ENCODE measurements at places on chromosomes 5 and 9.

DNA sequence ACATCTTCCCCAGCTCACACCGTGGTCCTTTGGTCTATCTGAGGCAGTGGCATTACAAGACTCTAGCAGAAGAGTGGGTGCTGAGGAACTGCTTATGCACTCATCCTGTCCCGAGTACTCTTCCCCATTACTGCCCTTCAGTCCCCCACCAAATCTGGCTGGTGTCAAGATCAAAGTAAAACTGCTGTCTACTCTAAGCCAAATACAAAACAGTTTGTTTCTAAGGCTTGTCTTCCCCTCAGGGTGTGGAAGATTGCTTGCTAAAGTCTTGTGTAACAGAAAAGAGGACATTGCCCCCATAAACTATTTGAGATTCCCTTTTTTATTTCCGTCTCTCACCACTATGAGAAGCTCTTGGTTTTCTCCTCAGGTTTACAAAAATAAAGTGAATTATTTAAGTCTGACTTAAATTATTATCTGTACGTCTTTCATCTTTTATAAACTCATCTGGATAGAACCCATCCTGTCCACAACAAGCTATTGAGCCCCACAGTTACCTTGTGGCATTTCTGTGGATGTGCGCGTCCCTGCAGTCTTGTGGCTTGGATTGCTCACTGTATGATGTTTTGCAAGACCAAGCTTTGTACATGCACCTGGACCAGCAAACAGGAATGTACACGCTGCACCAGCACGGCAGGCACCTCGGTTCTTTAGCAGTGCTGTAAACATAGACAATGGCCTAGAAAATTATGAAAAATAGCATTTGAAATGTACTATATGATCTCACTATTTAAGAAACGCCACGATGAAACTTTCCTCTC lies 61.0 kb downstream of the CYSTM1 start:
- no peak for DNase-seq

- no peak for DNase-seq
Observed at GRCh38 chr5:643811-644271, 31.7 kb downstream of the CEP72 start.

- no peak for DNase-seq
Observed at GRCh38 chr5:171315386-171315891, 6.4 kb downstream of the TLX3 start.

GRCh38 chr5:83363111-83363885 lies 108.2 kb upstream of the VCAN start:
- no peak for DNase-seq

DNA sequence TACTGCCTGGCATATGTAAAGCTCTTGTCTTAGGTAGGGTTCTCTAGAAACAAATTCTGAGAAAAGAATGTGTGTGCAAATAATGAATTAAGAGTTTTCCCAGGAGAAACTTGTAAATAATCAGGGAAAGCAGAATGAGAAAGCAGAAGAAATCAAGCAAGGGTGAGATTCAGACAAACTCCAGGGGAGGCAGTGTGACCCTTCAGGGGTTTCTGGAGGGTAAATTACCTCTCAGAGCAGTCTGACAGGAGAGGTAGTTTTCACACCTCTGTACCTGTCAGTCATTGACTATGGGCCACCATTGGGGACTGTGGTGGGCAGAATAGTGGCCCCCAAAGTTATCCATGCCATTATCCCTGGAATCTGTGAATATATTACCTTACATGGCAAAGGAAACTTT lies 124.6 kb downstream of the KCTD16 start:
- no peak for DNase-seq

- no peak for DNase-seq
Observed at GRCh38 chr9:122192914-122193525, 33.3 kb downstream of the MORN5 start.

DNA sequence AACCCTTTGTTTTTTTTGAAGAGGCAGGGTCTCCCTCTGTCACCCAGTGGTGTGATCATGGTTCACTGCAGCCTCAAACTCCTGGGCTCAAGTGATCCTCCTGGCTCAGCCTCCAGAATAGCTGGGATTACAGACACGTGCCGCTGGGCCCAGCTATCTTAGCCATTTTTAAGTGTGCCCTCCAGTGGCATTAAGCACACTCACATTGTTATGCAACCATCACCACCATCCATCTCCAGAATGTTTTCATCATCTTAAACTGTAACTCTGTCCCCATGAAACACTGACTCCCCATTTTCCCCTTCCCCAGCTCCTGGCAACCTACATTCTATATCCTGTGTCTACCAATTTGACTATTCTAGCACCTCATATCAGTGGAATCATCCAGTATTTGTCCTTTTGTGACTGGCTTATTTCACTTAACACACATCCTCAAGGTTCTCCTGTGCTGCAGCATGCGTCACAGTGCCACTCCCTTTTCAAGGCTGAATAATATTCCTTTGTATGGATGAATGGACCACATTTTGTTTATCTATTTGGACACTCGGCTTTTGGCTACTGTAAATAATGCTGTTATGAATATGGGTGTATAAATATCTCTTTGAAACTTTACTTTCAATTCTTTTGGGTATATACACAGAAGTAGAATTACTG lies 12.5 kb upstream of the RAPGEF1 start:
- DNase-seq: no peak

- no peak for DNase-seq
Observed at GRCh38 chr5:98898743-98899142, 30.1 kb downstream of the CHD1 start.

DNA sequence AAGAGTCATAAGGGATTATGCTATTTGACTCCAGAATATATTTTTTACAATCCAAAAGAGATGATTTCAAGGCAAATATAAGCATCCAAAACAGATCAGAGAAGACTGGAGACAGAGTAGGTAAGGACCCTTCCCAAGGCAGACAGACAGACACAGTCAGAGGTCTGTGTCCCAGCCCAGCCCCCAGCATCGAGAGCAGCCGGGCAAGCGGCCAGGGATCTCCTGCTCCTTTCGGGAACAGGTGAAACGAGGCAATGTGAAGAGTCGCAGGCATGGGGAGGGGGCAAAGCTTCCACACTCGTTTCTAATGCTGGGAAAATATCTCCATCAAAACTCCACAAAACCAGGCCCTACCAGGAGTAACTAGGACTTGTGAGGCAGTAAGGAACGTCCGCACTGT lies 5.8 kb downstream of the PAEP start:
- DNase-seq: no peak

GRCh38 chr9:123604861-123605260 lies 248.9 kb downstream of the CRB2 start:
- DNase-seq: no peak

DNA sequence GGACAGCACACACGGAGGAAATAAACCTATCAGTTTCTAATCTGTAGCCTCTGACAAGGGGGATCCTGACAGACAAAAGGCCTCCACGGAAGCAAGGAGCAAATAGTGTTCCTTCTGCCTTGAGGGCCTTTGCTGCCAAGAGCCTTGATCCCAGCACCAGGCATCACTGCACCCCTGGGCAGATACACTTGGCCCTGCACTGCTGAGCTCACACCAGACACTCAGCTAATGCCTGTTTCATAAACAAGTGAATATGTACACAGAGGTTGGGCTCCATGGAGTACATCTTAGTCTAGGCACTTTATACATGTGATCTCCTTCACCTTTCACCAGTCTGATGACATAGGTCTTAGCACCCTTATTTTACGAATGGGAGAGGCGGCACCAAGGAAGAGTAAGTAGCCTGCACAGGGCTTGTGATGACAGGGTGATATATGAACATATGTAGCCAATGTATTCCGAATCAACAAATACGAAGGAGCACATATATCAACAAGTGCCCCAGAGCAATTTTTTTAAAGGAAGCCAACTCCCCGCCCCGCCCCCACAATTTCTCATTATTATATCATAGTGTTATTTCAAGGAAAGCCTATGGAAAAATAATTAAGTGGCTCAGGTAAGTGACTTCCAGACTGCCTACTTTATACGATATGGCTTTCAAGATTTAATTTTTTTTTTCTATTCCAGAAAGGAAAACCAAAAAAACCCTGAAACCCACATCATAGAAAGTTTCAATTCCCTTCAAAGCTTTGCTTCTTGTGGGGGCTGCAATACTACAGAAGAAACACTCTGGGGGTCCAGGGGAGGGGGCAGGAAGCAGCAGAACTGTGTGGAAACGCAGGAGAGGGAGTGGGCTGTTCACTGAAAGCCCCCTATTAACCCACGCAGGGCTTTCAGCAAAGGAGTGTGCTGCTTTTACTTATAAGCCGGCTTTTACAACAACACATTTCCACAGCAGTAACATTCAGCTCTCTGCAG lies 32.0 kb downstream of the CDC14B start:
- no peak for DNase-seq

DNA sequence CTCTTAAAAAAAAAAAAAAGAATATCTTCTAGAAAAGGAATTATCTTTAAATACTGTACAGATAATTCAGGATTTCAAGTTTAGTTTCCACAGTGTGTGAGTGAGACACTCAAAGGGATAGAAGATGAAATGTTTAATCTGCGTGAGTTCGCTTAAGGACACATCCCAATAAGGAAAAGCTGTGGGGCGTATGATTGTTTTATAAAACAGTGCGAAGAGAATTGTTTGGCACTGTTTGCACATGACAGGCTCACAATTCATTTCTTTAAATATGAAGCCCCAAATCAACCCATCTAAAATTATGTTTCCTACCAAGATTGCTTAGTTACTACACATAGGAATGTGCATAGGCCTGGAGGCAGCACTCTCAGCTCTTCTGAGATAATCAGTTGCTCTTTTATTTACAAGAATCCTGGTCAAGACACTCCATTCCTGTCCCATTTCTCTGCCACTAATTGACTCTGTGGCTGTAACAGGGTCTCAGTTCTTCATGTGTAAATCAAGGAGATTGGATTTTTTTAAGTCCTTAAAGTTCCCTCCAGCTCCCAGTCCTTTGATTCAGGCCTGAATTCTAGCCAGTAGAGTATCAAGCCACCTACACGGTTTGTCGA lies 60.1 kb downstream of the BHMT start:
- no peak for DNase-seq

DNA sequence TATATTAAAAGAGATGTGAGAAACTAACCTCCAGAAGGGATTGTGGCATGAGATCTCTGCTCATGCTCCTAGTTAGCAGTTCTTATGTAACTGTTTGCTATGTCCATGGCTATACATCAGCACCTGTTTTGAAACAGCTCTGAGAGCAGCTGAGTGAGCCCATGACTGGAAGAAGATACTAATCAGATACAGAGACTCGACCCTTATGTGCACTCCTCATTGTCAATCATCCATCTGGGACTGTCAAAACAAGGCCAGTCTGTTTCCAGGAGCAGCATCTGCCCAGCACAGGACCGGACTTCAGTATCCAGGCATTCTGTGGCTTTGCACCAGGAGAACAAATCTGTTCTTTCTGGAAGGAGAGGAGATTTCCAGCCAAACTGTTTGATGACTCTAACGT lies 77.7 kb downstream of the EFNA5 start:
- no peak for DNase-seq

DNA sequence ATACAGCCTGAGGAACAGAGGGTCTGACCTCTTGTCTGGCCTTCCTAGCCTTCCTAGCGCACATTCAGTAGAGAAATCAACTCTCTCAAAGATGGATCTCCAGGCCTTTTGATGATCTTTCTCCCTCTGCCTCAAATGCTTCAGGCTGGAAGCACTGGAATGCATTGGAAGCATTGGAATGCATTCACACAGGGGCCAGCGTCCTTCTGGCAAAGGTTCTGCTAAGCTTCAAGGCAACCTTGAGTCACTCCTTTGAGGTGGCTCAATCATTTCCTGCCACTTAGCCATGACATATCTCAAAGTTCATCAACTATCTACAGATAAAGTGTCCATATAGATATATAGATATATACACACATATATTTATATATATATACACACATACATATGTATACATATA lies 42.9 kb downstream of the OR2K2 start:
- no peak for DNase-seq

- DNase-seq: no peak
Observed at GRCh38 chr5:172801179-172801671, 30.2 kb upstream of the DUSP1 start.

DNA sequence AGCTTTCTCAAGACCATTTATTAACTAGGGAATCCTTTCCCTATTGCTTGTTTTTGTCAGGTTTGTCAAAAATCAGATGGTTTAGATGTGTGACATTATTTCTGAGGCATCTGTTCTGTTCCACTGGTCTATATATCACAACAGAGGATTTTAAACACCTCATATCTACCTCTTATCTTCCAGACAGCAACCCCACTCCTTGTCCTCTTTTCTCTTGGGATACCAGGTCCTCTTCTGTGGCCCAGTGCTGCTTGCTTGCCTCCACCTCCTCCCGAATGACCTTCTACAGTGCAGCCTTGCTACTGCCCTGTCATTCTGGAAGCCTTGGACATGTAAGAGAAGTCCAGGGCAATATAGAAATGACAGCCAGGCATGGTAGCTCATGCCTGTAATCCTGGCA lies 30.6 kb upstream of the KLF4 start:
- DNase-seq: no peak

DNA sequence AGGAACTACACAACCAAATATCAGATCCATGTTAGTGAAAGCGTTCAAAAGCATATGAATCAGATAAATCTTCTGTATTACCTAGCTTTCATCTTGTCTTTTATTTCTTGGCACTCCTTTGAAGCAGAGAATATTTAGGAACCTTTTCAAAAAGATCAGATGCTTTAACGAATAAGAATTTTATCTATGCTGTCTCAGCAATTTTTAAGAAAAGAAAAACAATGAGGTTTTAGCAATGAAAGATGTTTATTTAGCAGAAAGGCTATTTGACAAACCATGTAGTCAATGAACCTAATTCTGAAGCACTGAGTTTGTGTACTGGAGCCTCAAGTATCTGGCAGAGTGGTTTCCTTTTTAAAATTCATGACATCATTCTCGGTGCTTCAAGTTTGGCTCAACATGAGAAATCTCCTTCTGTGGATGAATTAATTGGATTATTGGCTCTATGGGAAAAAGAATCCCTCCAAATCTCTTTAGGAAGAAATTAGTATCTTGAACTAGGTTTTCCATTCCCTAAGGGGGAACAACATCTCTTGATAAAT lies 534.7 kb downstream of the CAAP1 start:
- DNase-seq: no peak

DNA sequence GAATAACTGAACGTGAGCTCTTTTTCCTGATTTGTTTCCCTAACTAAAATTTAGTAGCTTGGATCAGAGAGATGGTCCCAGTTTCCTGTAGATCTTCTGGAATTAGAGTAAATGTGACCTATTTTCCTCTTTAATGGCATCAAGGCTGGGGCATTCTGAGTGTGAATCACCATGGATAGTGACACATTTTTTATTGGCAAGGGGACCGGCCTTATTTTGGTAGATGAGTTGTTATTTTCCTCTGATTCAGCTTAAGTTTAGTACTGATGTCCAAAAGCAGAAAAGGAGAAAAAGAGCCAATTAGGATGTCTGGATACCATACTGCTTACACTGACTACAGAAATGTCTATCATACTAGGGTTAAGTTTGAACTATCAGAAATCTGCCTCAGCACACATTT lies 68.1 kb downstream of the RNF38 start:
- DNase-seq: no peak

DNA sequence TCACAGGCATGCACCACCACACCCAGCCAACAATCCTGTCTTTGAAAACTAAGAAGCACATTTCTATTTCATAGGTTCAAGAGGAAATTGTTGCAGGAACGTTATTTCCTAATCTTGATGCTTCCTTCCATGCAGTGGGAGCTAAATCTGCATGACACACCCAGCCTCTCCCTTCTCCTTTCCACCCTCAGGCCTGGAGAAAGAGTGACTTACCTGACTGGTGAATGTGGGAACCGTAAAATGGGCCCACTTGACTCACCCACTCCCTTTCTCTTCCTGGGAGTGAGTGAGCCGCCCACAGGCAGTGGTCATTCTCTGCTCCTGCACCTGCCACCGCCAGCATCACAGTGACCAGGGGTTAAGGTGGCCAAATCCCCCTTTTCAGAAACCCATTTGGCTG lies 78.2 kb downstream of the C9orf50 start:
- no peak for DNase-seq

All from GM13977 (cell line).